Suppressor macrophage treated with lipopolysaccharide for 1 hour (primary cell): ENCODE measurements at places on chromosomes 11 and 22.

- DNase-seq: no peak
Observed at GRCh38 chr22:32880893-32881596, 79.5 kb downstream of the TIMP3 start.

DNA sequence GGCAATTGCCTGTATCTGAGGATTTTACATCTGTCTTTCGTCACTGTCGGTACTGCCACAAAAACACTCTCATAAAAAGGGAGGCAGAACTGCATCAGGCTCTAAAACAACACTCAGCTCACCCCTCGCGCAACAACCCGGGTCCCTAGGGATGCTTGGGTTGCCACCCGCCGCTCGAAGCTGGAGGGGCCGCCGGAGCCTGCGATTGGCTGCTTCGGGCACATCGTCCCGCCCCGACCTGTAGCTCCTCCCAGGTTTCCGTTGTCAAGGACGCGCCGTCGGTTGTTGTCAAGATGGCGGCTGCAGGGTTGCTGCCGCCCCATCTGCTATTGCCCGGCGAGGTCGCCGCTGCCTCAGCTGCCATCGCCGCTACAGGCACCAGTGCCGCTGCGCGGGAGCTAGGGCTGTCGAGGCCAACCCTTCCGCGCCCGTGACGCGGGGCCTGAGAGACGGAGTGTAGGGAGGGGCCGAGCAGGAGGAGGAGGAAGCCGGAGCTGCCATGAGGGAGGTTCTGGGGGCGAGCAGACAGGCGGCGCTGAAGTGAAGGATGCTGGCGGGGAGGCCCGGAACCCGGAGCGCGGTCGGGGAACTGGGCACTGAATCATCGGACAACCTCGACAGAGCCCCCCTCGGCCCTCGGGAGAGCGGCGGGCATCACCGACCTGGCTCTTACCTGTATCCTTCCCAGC is at the start of gene CEP126:
CEP126 (plus strand) TSS at position 273 of the 689 bp plus-strand sequence; CDS start at position 548, 275 bp downstream.
- peak; percentile 93 for DNase-seq

- peak; percentile 71 for DNase-seq
Observed at GRCh38 chr11:113728814-113729213, 22.7 kb upstream of the TMPRSS5 start.

DNA sequence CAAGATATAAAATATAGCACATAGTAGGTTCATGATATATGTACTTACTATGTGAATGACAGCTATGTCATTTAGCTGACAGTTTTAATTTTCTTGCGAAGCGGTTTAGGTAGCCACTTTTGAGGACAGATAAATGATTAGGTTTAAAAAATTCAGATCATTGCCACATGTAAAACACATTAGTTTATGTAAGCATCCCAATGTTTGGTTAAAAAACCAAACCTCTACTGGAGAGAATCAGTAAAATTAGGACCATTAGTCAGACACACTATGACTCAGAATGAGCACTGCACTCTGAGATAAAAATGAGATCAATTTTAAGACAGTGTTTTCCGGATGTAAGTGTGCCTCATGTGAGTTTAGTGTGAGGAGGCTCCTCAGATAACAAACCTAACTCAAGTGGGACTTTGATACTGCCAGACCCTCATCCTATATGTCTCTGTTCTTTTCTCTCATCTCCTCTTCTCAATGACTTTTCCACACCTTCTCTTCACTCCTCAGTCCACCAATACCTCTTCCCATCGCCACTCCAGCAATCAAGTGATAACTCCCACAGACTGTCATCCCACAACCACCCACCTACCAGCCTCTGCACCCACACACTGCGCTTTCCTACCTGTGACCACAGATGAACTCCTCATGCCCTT is 6.8 kb upstream of the OR2AT4 start:
- peak; percentile 79 for DNase-seq

DNA sequence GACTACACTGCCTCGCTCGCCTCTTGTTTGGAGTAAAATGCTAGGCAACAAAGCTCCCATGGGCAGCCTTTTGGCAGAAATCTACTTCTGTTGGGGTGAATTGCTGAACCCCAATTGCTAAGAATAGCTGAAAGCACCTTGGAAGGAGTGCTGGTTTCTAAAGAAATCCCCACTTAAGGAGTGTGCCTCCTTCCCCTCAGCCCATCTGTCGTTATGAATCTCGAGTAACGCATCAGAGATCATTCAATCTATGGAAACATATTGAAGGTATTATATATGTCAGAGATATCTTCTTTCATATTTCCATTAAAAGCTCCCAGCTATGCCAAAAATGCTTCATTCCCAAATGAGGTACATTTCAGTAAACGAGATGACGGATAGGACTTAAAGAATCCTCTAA is 229.6 kb upstream of the BLID start:
- no peak for DNase-seq

- peak; percentile 36 for DNase-seq
Observed at GRCh38 chr11:130611791-130612251, 163.4 kb downstream of the ADAMTS15 start.

DNA sequence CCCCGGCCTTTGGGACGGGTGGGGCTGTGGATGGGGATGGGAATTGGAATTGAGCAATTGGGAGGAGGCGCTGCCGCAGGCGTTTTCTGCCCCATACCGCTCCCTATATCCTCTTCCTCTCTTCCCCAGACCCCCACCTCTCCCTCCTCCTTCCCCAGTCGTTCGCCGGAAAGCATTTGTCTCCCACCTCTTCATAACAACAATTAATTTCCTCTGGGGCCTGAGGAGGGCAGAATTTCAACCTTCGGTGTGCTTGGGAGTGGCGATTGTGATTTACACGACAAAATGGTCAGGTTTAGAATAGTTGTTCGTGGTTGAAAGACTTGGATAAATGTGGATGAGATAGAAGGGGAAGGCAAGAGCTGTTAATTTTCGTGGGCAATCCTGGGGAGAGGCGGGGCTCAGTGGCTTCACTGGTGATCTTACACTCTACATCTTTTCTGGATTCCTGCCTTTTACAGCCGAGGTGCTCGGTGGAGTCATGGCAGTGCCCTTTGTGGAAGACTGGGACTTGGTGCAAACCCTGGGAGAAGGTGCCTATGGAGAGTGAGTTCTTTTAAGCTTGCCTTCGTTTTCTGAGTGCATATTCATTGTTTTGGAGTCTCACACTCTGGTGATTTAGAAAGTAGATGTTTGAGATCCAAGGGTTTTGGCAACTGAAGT is 1.5 kb downstream of the CHEK1 start:
- no peak for DNase-seq

GRCh38 chr22:20531404-20532201 is 24.2 kb downstream of the MED15 start:
- peak; percentile 79 for DNase-seq

DNA sequence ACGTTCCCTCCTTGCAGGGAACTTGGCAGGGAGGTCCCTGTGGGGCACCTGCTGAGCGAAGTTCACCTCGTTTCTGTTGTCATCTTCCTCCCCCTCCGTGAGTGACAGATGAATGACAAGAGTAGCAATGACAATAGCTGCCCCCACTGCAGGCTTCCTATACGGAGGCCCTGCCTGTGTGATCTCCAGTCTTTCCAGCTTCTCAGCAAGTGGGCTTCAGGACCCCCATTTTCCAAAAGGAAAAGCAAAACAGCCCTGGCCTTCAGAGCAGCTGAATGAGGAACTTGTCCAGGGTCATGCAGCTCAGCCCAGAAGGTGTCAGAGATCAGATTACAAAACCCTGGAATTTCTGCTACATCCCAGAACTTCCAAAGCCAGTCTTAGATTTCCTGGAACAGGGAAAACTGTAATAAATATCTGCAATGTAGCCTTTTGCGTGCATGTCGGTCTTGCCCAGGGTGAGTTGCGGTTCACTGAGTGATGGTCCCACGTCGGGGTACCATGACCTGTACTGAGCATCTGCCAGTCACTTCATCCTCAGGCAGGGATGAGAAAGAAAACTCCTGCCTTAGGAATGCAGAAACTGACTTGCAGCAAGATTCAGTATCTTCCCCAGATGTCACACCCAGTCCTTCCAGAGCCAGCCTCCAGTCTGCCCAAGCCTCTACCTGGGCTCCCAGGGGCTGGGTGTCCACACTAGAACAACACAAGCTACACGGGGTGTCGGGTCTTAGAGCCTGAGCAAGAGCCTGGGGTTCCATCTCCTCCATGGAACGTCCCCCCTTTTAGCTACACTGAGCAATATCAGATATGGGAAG is 1457.0 kb downstream of the BRD1 start:
- no peak for DNase-seq

DNA sequence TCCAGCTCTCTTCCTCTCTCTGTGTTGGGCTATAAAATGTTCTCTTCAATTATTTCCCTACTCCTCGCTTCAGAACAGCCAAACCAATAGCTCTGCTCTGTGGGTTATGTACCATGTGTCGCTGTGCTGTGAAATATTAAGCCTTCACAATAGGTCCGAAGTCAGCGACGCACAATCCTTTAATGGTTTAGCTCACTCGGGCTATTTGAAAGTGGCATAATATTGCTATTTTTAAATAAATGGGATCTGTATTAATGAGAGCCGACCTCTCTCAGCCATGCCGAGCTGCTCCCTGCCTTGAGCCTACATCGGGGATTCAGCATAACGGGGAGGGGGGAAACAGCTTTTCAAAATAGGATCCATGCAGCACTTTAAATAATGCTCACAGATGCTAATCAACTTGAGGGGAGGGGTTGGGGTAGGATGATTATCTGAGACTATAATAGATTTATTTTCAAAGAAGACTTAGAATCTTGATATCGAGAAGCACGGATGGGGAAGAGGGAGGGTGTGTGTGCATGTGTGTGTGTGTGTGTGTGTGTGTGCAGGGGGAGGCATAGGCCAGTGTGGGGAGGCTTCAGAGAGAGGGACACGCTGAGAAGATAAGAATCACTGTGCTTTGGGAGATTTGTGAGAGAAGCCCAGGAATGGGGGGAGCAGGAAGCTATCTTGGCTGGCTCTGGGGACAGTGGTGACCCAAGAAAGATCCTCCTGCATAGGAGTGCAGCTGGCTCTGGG is 271.5 kb downstream of the NXPE2 start:
- no peak for DNase-seq

- no peak for DNase-seq
Observed at GRCh38 chr11:25613451-25613850, 718.5 kb upstream of the ANO3 start.

GRCh38 chr11:95536047-95536690 is 253.4 kb downstream of the FAM76B start:
- DNase-seq: no peak

DNA sequence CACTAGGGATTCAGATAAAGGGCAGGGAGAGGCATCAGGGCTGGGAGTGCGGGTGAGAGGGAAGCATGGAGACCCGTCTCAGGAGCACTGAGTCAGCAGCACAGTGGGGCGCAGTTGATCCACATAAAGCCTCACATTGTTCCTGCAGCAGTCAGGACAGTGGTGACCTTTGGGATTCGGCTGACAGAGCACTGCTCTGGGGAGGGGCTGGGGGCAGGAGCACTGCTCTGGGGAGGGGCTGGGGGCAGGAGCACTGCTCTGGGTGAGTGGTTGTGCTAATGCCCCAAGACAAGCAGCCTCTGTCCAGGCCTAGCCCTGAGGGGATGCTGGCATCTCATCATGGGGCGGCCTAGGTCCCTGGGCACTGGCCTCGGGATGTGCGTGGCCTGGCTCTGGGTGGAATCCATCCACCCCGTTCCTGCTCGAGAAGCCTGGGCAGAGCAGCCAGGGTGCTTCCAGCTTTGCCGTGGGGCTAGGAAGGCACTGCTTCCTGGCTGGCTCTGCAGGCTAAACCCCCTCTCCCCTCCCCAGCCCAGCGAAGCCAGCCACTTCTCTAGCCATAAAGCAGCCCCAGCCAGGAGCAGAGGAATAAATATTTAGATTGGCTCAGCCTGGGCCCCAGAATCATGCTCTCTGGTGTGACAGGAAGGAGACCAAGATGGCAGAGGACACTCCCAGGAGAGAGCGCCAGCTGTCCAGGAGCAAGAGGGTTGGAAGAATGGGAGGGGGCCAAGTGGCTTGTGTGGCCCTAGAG is 7.3 kb downstream of the OAF start:
- DNase-seq: no peak

- DNase-seq: no peak
Observed at GRCh38 chr11:107508201-107508857, 50.7 kb upstream of the CWF19L2 start.

GRCh38 chr11:15885854-15886253 is 470.5 kb downstream of the SOX6 start:
- no peak for DNase-seq

DNA sequence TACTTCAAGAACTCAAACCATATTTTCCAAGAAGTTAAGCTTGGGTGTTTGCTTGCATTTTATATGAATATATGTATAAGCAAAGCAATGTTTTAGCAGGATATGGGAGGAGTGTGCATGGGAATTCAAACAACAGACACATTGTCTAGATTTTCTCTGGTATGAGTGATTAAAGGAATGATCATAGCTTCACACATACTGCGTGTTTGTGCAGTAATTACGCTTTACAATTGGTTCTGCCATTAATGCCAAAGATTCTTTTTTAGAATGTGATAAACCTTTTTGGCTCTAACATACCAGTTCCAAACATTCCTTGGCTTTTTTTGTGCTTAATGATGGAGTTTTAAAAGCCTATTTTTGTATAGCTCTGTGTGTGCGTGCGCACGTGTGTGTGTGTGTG is 54.0 kb downstream of the CCDC34 start:
- DNase-seq: no peak

- no peak for DNase-seq
Observed at GRCh38 chr22:28627791-28628190, 51.8 kb downstream of the TTC28 start.

- DNase-seq: no peak
Observed at GRCh38 chr11:4763096-4763495, 6.6 kb downstream of the OR51F1 start.

GRCh38 chr11:11882539-11882938 is 40.8 kb downstream of the USP47 start:
- DNase-seq: peak; percentile 68

DNA sequence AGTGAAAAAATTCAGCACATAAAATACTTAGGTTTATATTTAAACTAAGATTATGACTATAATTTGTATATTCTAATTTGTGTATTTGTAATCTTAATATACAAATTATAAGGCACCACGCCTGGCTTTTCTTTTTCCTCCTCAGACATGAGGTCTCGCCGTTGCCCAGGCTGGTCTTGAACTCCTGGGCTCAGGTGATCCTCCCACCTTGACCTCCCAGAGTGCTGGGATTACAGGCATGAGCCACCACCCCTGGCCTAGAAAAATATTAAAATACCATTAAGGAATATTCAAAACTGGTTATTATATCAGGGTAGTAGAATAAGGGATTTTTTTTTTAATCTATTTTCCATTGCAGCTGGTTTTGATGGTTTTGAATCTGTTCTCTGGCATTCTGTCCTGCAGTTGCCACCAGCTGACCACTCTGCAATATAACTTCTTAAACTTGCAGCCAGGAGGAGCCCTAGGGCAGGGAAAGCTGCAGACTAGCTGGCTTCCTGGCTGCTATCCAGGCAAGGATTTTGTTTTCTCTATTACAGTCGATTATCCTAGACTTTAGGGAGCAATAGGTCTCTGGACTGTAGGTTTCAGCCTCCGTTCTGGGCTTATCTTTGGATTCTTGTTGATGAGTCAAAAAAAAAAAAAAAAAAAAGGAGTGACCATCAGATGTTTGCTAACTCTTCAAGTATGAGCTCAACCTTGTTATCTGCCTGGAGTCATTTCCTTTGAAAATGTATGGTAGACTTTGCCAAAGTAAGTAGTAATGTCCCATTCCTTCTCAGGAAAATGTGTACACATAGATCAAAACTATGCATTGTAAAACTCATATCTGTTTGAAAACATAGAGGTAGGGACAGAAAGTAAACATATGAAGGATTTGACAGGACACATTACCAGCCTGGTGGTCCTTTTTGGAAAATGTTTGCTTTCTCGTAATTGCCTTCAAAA is 13.2 kb downstream of the POLA2 start:
- peak; percentile 85 for DNase-seq

GRCh38 chr22:43243324-43243723 is 56.4 kb upstream of the TTLL12 start:
- no peak for DNase-seq

GRCh38 chr22:45717789-45718188 is 46.2 kb downstream of the ATXN10 start:
- no peak for DNase-seq

GRCh38 chr22:30167296-30167695 is 79.3 kb downstream of the LIF start:
- DNase-seq: no peak
